ENCODE measurements at places on chromosomes 1 and 21.

GRCh38 chr1:14612256-14612655 lies 13.8 kb downstream of the KAZN start:
- DNase-seq = no peak

GRCh38 chr1:61152469-61153105 lies 70.2 kb downstream of the NFIA start:
- no peak for DNase-seq

DNA sequence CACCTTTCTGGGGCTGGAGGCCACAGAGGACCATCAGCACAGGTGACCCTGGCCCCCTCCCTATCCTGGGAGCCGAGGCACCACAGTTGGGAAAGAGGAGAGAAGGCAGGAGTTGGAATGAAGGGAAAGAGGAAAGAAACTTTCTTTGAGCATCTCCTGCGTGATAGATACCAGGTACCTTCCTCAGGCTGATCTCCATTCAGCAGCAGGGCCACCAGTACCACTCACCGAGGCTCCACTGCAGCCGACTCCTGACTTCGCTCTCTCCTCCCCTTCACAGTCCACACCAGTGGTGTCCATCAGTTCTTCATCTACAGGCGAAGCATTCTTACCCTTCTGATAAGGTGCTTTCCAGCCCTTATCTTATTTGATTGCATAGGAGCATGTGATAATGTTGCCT lies 55.3 kb downstream of the LGR6 start:
- DNase-seq = no peak

DNA sequence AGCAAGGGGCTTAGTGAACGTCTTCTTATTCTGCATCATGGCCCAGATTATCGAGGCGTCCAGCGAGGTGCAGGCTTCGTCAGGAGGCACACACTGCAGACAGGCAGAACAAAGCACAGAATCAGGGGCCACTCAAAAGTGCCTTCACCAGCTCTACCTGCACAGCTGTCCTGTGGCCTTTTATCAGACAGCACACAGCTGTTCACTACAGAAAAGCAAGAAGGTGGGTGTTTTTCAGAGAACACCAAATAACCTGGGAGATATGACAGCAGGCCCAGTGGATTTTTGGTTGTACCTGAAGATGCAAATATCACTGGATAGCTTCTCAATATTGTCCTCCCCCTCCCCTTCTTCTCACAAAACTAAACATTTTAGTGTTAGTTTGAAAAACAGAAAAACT lies 177.3 kb downstream of the TGFBR3 start:
- DNase-seq = no peak
